IMR-90 (cell line): ENCODE measurements at places on chromosomes 16 and 17.

GRCh38 chr17:70168977-70169708 lies at the start of gene KCNJ2:
Gene KCNJ2 (plus strand): TSS chr17:70169532. CDS start chr17:70175040, 5,508 bp downstream.
- DNase-seq, result peak; percentile 79

- DNase-seq, result peak; percentile 4
Measured at GRCh38 chr17:73396431-73397277, 84.9 kb upstream of the CDC42EP4 start.

DNA sequence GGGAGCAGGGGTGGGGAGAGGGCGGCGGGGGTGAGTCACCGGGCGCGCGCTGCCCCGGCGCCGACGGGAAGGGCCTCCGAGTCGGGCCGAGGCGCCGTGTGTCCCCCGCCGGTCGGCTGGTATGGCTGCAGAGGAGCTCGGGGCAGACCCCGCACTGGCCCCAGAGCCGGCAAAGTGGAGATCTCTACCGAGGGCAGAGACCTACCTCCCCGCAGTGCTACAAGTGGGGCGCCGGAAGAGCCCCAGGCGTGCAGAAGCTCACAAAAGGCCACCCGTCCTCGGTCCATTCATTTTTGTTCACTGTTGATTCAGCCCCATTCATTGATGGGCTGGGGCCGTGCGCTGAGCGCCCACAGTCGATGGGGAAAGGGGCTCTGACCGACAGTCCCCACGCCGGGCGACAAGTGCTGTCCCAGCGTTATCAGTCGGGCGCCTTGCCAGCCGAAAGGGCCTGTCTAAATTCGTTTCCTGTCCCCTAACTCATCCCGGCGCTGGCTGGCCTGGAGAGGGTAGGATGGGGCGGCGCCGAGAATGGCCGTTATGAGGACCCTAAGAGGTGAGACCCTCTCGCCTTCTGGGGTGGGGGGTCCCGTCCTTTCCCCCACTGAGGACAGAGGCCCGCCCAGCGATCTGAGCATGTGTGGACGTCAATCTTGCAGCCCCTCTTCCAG lies 709 bp upstream of the ENO3 start:
- DNase-seq, result no peak

DNA sequence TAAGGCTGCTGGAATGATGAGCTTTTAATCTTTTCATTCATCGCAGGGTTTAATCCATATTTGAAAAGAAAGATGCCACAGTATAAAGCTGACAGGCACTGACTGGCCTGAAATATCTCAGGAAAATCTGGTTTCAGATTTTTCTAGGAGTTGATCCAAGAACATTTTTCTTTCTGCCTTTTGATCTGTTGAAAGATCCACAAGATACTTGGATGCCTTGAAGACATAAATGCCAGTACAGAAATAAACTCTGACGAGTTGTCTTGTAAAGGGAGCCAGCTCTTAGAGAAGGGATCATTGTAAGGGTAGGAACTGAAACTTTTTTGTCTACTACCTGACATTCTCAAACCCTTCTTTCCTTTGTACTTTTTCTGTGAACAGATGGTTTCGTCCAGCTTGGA lies 25.4 kb upstream of the KRT20 start:
- DNase-seq, result peak; percentile 55

DNA sequence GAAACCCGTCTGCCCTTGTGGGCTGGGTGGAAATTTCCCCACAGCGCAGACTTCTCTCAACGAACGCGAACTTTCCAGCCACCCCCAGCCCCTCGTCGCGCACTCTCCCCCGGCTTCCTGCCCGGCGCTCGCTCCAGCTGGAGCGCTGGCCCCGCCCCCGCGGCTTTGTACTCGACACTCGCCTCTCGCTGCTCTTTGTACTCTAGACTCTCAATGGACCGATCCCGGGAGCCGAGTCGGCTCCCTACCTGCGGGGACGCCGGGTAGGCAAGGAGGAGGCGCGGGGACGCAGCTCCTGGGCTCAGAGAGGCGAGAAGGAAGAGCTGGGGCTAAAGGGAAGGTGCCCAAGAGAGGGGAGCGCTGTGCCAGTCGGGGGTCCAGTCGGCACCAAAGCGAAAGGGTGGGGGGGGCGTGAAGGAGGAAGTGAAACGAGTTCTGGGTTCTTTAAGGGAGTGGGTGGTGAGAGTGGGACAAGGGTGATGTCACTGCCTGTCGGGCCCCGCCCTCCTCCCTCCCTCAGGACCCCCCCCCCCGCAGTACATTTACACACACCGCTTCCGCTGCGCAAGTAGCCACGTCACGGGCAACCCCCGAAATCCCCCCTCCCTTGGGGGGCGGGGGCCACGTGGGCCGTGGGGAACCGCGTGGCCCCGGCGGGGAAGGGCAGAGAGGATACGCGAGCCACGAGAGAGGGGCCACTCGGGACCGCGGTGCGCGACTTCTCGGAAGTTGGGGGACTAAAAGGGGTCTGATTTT lies 9.7 kb downstream of the KDM6B start:
- peak; percentile 90 for DNase-seq

DNA sequence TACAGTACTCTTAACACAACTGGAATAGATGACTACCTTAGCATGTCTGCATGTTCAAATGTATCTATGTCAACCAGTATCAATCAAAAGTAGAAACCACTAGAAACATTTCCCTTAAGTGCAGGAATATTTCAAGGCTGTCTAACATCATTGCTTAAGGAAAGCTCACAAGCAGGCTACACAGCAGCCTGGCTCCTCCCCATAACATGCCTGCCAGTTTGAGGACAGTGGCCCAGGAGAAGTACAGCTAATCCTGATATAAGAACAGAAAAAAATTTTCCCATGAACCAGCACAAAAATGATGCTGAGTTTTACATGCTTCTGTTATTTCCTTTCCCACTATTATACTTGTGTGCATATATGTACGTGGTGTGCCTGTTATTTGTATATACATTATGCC lies 175.1 kb downstream of the MYO1D start:
- DNase-seq, result no peak

DNA sequence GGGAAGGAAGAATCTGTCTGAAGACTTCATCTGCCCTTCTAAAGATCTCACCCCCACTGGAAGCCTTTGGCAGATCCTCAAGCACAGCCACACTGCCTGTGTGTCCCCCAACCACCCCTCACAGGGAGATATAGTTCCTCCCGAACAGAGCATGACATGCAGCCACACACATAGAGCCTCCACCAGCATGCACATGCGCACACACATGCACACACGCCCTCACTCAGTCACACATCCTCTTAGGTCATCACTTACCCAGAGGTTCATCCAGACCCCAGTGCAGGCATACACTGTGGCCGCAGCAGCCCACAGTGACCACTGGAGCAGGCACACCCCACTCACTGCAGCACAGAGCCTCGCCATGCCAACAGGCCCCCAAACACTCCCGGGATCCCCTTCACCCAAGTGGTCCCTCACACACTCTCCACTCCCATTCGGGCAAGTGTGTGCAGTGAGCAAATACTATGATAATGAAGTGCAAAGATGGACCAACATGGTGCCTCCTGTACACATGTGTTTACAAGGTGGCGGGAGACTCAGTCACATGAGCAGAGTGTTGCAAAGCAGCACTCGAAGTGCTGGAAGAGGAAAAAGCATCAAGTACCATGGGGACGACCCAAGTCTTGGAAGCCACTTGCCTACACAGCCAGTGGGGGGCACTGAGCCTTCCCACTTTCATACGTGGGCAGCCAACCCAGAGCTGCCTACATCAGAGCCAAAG lies 17.0 kb upstream of the SP6 start:
- no peak for DNase-seq

DNA sequence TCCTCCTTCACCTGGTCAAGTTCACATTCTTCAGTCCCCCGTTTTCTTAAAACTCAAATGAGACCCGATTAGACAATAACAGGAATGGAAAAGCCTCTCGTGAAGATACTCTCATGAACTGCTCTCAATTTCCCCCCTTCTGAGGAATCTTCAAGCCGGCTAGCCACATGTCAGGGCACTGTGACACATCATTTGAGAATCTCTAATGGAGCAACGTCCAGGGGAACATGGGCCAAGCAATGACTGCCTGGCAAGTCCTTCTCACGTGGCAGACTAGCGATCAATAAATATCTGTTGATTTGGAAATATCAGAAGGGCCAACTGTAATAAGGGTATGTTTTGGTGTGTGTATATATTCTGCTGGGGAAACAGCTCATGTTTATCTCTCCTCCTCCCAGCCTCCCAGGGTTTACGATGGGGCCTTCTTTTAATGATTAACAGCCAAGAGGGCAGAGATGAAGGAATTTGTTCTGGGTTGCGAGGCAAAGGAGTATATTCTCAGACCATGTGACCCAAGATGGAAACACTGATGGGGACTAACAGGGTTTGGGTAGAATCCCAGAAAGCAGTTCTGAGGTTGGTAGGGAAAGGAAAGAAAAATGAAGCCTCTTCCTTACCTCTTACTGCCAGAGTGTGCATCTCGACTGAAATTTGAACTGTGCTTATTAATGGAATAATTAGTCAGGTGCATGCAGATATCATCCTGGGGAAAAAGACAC lies 21.4 kb downstream of the TTLL6 start:
- peak; percentile 81 for DNase-seq

DNA sequence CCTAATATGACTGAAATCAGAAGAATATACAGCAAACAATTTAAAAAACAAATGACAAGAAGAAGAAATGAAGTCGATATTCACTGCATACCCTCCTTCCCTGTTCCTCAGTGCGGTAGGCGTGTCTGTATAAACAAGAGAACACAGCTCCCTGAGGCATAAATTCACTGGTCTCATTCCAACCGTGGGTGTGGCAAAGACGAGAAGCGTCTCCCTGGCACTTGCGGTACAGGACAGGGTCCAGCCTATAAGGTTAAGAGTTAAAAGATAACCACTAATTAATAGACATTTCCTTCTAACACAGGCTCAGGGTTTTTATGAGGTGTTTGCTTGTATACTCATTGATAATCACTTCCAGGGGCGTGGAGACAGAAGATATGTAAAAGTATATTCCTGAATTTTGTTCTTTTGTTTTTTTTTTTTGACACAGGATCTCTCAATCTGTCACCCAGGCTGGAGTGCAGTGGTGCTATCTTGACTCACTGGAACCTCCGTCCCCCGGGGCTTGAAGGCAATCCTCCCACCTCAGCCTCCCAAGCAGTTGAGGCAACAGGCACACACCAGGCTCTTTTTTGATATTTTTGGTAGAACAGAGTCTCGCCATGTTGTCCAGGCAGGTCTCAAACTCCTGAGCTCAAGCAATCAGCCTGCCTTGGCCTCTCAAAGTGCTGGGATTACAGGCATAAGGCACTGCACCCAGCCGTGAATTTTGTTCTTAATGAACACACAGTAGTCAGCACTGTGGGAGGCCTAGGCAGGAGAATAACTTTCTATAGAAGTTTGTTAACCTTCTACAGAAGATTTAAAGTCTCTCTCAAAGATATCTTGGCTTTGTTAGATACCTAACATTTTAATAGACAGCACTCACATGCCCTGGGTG lies 59.1 kb upstream of the CLEC18B start:
- DNase-seq, result no peak

GRCh38 chr16:10599626-10600025 lies 19.2 kb upstream of the EMP2 start:
- no peak for DNase-seq

DNA sequence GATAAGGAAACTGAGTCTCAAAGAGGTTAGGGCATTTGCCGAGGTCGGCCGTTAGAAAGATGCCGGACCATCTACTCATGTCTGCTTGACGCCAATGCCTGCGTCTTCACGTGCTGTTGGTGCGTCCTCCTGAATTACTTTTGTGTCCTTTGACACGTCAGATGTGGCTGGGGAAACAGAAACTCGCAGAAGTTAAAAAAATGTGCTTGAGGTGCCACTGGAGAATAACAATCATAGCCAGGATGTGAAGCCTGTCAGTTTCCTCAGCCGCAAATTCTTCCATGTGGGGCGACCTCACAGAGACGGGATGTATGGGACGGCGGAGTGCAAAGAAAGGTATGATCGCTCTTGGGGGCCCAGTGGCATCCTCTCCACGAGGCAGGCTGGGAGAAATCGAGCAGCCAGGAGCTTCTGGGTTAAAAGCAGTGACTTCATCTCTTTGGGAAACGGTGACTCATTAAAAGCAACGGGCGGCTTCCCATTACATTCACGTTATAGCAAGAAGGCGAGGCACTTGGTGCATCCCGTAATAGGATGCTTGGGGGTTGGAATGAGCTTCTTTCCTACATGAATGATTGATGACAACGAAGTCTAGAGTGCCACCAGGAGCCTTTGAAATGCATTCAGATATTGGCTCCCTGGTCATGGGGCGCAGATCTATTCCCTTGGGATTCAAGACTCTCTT lies 67.8 kb downstream of the BMERB1 start:
- peak; percentile 96 for DNase-seq

DNA sequence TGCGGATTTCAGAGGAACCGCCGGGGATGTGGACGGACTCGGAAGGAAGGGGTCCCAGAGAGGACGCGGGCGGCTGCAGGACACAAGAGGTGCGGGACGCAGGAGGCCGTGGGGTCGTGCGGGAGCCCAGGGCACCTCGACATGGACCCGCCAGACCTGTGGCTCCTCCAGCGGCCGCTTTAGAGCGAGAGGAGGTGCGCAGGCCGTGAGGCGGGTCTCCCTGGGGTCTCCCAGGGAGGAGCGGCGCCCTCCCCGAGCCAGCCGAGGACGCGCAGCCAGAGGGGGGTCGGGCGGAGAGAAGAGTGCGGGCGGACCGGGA lies 6.8 kb upstream of the FLYWCH1 start:
- no peak for DNase-seq

- no peak for DNase-seq
Measured at GRCh38 chr16:30884760-30885159, 9.1 kb downstream of the BCL7C start.

DNA sequence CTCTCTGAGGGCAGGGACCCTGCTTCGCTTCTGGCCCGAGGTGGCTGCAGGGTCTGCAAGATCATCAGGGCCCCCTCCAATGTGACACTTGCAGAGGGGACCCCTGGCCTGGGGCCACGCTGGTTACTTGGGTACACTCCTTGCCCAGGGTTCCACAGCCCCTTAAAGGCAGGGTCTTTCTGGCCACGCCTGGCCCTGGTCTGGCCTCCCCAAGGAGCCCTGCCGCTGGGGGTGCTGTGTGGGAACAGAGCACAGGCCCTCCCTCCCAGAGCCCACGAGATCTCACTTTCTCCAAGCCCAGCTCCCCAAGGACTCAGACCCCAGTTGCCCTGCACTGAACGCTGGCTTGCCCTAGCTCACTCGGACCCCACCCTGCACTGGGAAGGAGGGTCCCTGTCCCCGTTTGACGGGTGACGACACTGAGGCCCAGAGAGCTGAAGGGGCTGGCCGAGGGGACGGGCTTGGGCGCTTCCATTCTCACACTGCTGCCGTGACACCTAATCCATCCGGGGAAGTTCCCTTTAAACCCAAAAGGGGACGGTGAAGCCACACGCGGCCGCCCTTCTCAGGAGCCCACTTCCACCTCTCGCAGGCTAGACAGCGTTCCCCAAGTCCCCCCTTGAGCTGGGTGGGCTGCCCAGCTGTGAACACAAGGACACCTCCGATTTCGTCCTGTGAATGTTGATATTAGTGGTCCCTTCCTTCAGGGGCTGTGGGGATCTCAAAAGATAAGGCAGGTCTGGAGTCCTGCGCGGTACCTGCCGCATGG lies 26.9 kb upstream of the OSGIN1 start:
- DNase-seq, result no peak

DNA sequence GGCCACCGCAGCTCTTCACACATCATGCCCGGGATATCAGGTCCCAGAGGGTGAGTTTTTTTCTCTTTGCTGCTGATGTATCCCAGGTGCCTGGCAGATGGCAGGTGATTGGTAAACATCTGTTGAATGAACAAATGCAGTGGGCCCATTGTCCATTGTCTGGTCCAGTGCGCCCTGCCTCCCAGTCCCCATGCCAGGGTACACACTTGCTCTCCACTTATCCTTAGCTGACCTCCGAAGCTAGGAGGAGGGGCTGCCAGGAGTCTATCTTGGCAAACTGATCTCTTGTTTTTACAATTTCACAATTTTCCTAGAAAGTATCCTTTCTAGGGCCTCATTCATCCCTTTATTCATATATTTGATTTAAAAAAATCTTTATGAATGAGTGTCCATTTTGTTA lies 196.0 kb downstream of the RAB11FIP4 start:
- no peak for DNase-seq

- no peak for DNase-seq
Measured at GRCh38 chr16:2212362-2213324, 2.0 kb upstream of the BRICD5 start.
